Stimulated activated CD8-positive, alpha-beta memory T cell treated with anti-CD3 and anti-CD28 coated beads, Interleukin-15, amount 100 ng/mL, for 4 hours (primary cell): ENCODE measurements at places on chromosomes 5 and 9.

GRCh38 chr5:73028991-73029595 is 73.3 kb downstream of the FCHO2 start:
- DNase-seq: no peak

DNA sequence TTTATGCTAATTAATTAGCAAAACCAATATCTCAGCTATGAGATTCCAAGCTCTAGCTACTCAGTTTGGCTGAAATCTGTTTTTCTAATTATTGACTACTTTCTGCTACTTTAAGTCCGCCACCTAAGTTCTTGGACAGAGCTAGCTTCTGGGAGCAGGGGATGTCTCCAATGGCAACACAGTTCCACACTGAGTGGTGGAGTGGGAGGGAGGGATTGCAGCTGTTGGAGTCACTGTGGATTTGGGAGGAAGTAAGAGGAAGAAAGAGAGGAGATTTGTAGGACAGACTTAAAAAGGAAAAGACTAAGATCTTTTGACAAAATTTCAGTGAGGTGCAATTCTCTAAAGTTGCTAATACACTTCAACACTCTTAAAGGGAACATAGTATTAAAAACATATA is 450.8 kb downstream of the NFIB start:
- DNase-seq: no peak

GRCh38 chr5:36575361-36575781 is 31.0 kb upstream of the SLC1A3 start:
- no peak for DNase-seq

DNA sequence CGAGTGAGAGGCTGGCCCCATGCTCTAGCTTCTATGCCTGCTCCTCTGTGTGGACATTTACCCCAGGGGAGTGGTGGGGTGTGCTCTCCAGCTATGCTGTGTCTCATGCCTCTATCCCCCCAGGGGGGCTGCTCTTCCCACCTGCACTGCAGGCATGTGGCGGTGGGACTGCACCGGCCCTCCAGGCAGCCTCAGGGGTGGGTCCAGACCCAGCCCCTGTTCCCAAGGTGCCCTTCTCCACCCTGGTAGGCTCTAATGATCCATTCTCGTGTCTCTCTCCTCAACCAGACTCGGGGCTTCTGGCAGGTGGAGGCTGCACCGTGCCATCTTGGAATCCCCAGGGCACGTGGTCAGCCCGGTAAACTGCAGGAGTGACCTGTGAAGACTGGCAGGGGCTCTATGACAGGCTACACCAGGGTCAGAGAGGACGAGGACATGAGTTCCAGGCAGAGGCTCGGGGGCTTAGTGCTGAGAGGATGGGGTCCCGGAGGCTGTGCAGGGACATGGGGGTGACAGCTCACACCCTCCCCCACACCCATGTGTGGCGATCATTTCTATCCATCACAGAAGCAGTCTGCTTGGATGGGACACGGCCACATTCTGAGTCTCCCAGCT is 22.7 kb upstream of the COL5A1 start:
- no peak for DNase-seq

DNA sequence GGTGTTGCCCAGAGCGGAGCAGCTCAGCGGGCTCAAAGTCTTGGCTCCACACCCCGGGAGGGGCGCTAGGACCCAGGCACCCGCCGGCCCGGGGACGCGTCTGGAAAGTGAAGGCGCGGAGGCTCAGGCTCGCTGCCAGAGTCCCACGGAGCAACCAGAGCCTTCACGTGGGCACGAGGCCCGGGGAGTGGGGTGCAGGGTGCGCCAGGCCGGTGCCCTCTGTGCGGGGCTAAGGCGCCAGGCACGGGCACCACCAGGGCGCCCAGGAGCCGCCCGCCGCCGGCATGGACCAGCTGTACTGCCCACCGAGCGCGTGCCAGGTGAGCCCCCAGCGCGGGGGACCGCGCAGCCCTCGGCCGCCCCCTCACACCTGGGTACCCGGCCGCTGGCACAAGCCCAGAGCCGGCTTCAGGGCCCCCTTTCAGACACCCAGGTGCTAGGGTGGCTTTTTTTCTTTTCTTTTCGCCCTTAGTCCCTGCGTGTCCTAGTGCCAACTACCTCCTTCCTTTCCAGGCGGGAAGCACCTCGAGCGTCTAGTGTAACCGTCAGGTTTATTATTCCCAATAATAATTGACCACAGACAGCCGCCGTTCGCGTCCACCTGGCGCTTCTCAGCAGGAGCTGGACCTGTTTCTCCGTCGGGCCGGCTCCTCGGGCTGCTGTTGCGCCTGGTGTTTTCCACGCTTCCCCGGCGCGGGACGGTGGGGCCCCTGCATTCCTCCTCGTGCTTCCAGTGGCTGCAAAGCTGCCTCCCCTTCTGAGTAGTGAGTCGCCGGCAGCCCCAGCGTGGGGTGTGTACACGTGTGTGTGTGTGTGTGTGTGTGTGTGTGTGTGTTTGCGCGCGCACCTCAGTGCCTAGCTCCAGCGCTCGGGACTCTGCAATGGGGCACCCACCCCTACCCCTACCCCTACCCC is 30.1 kb upstream of the PDE8B start:
- DNase-seq: no peak

- DNase-seq: no peak
These were observed 446.1 kb upstream of the CDH6 start for GRCh38 chr5:30747412-30747811.

DNA sequence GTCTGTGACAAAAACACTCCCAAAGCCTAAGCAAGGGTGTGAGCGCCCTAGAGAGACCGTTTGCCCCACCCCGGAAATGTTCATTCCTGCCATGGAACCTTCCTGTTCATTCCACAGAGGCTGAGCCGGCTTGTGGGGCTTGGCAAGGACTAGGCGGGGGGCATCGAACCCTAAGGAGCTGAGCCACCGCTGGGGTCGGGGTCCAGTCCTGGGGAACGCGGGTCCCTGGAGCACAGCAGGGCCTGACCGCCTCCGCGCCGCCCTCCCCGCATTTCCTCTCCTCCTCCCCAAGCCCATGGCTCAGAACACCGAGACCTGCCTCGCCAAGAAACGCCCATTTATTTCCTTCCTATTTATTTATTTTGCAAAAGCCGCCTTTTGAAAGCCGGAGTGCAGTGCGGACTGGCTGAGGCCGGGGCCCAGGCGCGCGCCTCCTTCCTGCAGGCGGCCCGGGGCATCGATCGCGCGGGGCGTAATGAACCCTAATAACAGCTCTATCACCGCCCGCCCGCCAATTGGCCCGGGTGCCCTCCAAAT is 228.9 kb upstream of the IRX4 start:
- no peak for DNase-seq

DNA sequence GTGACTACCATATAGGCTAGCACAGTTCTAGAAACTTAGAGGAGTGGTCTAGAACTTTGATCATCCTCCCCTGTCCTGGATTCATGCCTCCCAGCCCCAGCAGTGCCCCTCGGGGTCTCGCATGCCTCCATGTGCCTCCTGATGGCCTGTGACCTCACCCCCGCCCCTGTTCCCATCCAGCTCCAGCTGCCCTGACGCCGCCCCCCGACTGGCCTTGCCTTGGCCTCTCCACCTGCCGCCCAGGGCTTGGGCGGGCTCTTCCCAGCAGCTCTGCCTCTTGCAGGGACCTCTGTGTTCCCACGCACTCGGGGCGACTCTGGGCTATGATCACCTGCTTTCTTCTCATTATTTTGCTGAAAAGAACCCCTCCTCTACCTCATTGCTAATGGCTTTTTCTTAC is 115.4 kb upstream of the PHYKPL start:
- DNase-seq: no peak

- DNase-seq: no peak
These were observed 62.7 kb downstream of the EPB41L4A start for GRCh38 chr5:112356178-112356956.

GRCh38 chr9:83962165-83962564 is 17.9 kb downstream of the HNRNPK start:
- no peak for DNase-seq

GRCh38 chr5:3265131-3265885 is 330.3 kb upstream of the IRX1 start:
- DNase-seq: no peak

GRCh38 chr5:173324115-173325001 is 3.9 kb downstream of the STC2 start:
- DNase-seq: no peak

DNA sequence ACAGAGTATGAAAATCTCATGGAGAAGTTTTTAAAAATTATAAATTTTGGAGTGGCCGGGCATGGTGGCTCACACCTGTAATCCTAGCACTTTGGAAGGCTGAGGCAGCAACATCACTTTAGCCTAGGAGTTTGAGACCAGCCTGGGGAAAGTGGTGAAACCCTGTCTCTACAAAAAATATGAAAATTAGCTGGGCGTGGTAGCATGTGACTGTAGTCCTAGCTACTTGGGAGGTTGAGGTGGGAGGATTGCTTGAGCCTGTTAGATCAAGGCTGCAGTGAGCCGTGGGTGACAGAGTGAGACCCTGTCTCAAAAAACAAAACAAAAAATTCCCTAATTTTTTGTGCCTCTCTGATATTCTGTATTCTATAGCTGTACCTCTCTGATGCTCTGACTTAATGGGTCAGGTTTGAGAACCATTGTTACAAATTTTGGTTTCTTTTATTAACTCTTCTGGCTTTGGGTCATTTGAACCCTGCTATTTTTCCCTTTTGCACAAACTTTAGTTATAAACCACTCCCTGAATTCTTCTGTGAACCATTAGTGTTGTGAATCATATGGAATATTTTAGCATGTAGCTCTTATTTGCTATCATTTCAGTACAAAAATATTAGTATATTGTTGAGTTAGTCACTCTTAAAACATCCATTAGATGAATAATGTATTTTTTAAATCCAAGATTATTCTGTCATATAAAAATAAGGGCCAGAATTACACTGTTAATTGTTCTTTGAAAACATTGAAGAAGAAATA is 51.0 kb downstream of the FER start:
- no peak for DNase-seq

DNA sequence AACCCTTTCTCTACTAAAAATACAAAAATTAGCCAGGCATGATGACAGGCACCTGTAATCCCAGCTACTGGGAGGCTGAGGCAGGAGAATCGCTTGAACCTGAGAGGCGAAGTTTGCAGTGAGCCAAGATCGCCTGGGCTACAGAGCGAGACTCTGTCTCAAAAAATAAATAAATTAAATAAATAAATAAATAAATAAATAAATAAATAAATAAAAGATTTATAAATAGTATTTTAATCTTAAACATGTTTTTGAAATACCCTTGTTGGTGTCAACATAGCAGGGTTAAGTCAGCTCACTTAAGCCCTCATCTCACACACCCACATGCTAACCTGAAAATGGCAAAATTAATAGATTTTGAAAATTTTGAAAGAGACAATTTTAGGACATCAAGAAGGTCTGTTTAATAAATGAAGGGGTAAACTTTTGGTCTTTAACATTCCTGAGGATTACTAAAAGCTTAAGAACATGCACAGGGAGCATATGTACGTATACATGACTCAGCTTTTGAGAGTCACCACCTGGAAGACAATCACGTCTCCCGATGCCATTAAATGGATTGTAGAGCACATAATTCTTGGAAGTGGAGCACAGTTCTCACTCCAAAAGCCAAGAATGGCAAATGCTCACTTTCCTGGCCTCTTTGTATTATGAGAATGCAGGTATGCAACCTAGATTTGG is 202.5 kb downstream of the GDNF start:
- no peak for DNase-seq

DNA sequence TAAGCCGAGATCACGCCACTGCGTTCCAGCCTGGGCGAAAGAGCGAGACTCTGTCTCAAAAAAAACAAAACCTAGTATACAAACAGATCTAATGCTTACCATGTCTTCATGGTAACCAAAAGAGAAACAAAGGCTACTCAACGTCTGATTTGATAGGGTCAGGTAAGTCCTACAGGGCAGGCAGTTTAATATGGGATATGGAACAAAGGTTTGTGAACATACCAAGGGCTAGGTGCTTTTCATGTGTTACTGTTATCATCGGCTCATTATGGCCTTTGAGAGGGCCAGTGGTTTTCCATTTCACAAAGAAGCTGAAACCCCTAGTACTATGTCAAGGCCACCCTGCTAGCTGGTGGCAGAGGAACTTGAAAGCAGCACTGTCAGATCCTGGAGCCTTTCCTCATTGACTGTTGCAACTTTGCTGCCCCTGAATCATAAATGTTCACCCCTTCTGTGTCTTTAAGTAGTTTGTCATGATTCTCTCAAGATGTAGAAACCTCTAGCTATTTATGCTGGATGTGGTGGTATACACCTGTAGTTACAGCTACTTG is 5.1 kb downstream of the IQGAP2 start:
- no peak for DNase-seq

DNA sequence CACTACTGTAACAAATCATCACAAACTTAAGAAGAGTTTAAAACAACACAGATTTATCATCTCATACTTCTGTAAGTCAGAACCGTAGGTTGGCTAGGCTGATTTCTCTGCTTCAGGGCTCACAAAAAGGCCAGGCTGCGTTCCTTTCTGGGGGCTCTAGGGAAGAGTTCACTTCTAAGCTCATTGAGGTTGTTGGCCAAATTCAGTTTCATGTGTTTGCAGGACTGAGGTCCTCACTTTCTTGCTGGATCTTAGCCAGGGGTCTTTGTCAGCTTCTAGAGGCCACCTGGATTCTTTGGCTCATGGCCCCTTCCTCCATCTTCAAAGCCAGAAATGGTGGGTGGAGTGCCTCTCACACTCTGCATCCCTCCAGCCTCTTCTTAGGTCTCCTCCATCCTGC is 76.0 kb downstream of the ACTBL2 start:
- DNase-seq: no peak

- DNase-seq: no peak
These were observed 87.0 kb downstream of the ANGPTL2 start for GRCh38 chr9:127035423-127035822.

GRCh38 chr9:119436261-119436660 is 67.0 kb upstream of the BRINP1 start:
- no peak for DNase-seq

- DNase-seq: no peak
These were observed 1.9 kb downstream of the LPAR1 start for GRCh38 chr9:111036429-111036789.

GRCh38 chr5:1919750-1920149 is 37.0 kb upstream of the IRX4 start:
- no peak for DNase-seq

DNA sequence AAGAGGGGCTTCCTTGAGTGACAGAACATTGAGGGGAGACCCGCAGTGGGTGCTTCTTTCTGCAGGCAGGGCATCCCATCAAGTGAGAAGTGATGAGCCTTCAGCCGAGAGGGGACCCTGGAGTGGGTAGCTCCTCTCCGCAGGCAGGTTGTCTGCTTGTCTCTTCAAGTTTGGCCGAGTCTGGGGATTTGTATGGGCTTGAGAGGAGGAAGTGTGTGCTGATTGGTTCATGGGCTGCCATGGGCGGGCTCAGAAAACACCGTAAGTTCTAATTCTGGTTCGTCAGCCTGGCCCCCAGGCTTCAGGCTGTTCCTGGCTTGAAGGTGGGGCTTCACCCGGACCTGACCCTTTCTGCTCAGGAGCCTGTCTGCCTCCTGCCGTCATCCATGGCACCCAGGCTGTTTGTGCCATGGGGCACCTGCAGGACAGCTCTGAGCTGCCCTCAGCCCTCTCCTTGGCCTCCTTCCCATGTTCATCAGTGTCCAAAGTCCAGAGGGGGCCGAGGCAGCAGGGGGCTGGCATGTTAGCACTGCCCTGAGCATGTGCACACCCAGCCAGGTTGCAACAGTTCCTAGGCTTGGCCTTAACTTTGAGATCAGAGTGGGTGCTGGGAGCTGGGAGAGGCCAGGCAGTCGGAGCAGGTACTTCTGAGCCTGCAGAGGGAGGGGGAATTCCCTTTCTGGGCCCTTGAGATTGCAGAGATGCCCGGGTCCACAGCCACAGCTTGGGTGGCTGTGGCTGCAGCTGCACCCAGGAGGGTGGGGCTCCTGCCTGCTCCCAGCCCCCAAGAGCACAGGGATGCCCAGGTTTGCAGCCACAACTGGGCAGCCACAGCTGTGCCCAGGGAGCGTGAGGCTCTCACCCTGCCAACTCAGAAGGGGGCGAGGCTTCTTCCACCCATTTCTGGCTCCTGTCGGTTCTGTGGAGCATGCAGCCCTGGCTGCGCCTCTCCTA is 13.5 kb upstream of the DHFR start:
- DNase-seq: no peak
